Endothelial cell (in vitro differentiated cells): ENCODE measurements at places on chromosomes 2 and 18. TPM values are rescaled to one million over a fixed set of nuclear protein-coding genes. Genes with fewer than 3 reads are reported as not detected.

- no peak for DNase-seq
These were observed 18.9 kb downstream of the TGIF1 start for GRCh38 chr18:3468833-3469232.

- DNase-seq: no peak
These were observed 17.3 kb downstream of the C2orf42 start for GRCh38 chr2:70173520-70173919.

- DNase-seq: no peak
These were observed 844.9 kb upstream of the CRIM1 start for GRCh38 chr2:35510636-35511035.

- no peak for DNase-seq
These were observed 14.0 kb downstream of the RAMP1 start for GRCh38 chr2:237873421-237873831.

DNA sequence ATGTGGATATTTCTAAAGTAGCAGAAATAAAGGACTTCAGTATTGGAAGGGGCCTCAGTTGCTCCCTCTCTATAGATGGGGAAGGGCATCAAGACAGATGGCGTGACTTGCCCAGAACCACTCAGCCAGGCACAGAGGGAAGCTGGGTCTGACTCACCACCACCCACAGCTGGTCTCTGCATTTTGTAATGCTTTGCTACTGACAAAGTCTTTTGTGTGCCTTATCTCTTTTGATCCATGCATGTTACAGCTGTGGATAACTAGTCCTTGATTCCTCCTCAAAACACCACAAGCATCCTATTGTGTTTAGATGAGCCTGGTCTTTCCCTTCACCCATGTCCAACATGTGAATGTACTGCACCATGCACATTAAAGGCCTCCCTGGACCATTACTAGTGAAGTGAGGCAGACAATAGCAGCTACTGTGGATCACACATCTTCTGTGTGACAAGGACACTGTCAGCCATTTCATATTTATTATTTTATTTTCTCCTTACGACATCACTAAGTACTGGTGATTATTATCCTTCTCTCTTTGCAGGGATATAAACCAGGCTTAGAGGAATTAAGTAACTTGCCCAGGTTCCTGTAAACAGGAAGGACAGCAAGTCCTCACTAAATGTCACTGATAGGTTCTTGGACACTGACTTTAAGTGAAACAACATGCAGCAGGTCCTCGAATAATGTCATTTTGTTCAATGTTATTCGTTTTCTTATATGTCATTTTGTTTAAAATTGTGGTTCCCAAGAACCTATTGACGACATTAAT, 29.6 kb upstream of the IL37 start:
- no peak for DNase-seq

- DNase-seq: no peak
These were observed 14.2 kb upstream of the CXCR4 start for GRCh38 chr2:136131961-136132824.

GRCh38 chr18:36504928-36505327, 207.4 kb downstream of the FHOD3 start:
- no peak for DNase-seq

DNA sequence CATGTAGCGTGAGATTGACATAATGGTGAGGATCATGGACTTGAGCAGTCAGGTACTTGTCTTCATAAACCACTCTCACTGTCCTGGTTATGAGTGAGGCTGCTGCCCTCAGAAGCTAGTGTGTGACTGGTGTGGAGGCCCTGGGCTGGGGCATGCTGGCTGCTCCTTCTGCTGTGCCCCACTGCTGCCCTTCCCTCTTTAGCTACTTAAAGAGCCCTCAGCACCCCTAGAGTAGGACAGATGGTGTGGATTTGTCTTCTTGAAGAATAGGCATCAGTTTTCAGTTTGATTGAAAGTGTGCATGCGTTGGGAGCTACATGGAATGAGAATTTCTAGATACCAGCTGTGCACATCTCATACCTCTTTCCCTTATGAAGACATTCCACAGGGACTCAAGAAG, 15.4 kb downstream of the CPLX4 start:
- DNase-seq: no peak

- DNase-seq: no peak
These were observed 428.6 kb upstream of the FSHR start for GRCh38 chr2:49582946-49583345.

- peak; percentile 9 for DNase-seq
These were observed 70.6 kb downstream of the RPE start for GRCh38 chr2:210072922-210073509.

- no peak for DNase-seq
These were observed 250.6 kb downstream of the SMAD2 start for GRCh38 chr18:47679864-47680263.

DNA sequence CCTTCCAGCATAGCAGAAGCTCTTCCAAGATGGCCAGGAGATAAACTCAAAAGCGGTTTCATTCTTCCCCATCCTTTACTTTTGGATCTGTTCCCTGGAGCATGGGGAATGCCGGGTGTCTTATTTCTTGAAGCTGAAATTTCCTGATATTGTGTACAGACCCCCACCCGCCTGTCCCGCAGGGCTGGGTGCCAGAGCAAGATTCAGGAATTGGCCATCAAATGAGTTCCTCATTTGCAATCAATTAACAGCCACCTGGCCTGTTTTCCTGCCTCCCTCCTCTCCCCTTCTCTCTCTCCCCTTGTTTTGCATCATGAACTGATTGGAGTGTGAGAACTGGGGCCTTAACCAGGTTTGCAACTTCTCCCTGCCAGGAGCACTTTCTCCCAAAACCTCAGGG, 202.1 kb downstream of the SH3RF3 start:
- DNase-seq: no peak

- DNase-seq: no peak
These were observed 85.4 kb upstream of the ZEB2 start for GRCh38 chr2:144605231-144605840.

DNA sequence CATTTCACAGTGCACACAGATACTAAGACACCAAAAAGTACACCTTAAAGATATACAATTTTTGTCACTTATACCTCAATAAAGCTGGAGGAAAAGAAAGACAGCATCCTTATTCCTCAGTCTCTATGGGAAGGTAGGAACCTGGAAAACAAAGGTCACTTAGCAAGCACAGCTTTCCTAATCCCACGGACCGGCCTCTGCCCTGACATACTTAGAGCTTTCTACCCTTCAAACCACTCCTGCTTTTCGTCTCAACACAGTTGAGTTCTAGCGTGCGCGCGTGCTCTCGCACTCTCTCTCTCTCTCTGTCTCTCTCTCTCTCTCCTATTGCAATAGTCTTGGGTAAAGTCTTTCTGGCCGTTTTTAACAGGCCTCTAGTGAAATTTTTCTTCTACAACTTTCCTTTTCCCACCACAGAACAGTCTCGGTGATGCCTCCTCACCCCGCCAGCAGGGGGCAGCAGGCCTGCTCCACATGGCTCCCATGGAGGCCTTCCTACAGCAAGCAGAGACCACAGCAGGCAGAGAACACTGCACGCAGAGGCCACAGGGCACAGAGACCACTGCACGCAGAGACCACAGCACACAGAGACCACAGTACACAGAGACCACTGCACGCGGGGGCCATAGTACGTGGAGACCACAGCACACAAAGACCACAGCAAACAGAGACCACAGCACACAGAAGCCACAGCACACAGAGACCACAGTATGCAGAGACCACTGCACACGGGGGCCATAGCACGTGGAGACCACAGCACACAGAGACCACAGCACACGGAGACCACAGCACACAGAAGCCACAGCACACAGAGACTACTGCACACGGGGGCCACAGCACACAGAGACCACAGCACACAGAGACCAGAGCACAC, 106.9 kb downstream of the FBXO15 start:
- peak; percentile 75 for DNase-seq

- no peak for DNase-seq
These were observed 3.2 kb upstream of the AQP12B start for GRCh38 chr2:240685771-240686371.

DNA sequence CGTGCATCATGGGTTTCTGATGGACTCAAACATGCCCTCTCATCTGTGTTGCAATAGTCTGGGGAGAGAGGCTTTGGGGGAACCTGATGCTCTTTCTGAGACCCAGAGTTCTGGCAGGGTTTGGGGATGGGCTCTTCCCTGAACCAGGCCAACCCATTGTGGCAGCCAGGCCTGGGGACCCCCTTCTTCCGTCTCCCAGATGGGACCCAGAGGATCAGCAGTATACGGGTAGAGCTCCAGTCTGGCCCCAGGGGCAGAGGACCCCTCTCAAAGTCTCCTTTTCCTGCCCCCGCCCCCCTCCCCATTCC, 333.7 kb downstream of the DYSF start:
- peak; percentile 2 for DNase-seq

- DNase-seq: no peak
These were observed 1.4 kb downstream of the AKAIN1 start for GRCh38 chr18:5195656-5196055.

DNA sequence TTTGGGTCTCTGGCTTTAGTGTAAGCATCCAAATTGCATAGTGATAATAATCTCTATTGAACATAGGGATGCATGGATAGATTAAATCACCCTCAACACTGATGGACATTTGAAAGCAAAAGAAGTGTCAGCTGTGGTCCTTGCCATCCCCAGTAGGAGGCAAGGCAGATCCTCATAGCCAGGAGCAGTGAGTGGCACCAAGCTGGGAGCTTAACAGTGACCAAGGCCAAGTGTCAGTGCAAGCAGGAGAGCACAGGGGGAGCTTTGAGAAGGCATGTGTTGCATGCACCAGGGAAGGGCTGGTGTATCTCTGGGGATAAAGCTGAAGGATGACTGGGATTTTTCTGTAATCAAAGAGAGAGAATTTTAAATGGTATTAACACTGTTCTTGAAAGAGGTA, 14.7 kb downstream of the SLC14A1 start:
- no peak for DNase-seq

- DNase-seq: no peak
These were observed 84.9 kb downstream of the ST6GAL2 start for GRCh38 chr2:106800976-106801655.

DNA sequence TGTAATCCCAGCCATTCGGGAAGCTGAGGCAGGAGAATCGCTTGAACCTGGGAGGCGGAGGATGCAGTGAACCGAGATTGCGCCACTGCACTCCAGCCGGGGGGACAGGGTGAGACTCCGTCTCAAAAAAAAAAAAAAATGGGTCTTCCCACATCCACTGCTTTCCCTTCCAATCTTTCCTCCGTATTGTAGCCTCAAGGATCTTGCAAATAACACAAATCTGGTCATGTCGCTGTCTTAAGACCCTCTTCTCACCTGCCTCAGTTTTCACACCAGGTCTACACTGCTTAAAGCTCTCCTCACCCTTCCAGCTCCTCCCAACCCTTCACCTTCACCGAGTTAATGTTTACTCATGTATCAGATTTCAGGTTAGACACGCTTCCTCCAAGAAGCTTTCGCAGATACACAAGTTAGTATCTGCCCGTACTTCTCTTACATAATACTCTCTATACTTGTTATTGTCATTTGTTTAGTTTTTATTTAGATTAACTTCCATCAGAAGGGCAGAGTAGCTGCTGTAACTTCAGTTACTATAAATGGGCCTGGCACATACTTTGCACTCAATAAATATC, 1.5 kb downstream of the IER3IP1 start:
- no peak for DNase-seq

GRCh38 chr2:216688731-216689340, 6.5 kb downstream of the IGFBP5 start:
- DNase-seq: no peak

DNA sequence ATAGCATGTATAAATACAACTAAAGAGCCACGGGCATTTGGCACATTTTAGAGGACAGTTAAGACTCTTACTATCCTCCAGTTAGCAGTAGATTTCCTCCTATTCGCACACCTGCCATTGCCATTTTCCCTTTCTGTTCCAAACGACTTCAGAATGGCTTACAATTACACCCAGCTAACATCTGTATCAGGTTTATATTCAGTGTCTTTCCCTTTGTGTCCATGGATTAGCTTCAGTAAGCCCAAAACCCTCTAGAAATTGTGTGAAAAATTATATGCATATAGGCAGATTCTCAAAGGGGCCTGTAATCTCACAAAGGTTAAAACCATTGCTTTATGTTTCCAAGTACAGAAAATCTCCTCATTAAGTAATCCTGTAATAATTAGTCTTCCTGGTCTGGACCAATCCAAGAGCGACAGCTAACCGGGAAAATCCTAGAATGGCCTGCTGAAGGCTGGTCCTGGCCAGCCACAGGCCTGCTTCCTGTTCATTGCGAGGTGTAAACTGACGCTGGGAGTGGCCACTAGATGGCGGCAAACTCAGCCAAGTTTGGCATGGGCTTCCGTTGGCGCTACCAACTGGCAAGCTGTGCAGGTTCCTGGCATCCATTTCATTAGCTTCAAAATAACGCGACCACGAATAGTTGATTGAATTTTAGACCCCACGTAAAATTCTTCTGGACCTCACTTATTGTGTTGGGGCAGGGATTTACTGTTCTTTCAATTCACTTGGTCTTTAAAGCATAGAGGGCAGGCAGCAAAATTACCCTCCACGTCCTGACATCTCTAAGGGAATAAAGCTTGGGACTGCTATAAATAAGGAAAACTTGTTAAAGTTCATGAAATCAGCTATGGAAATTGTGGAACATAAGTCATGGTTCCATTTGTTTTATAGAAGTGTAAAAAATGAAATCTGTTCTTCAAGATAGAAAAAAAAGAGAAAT, 17.1 kb downstream of the ARHGAP25 start:
- DNase-seq: peak; percentile 91

- DNase-seq: no peak
These were observed 49.0 kb upstream of the MAP4K3 start for GRCh38 chr2:39486071-39486470.

- DNase-seq: no peak
These were observed 84.8 kb upstream of the TTN start for GRCh38 chr2:178891959-178892485.

DNA sequence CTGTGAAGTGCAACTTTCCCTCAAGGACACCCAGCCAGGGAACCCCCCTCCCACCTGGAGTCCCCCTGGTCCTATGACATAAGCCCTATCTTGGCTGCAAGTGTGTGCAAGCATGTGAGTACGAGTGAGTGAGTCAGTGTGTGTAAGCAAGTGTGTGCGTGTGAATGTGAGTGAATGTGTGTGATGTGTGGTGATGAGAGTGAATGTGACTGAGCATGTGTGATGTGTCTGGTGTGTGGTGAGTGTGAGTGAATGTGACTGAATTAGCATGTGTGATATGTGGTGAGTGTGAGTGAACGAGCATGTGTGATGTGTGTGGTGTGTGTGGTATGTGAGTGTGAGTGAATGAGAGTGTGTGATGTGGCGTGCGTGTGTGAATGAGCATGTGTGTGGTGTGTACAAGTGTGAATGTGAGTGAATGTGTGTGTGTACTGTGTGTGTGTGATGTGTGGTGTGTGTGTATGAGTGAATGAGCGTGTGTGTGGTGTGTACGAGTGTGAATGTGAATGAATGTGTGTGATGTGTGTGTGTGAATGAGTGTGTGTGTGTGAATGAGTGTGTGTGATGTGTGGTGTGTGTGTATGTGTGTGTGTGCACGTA, 68.8 kb upstream of the SMAD7 start:
- DNase-seq: no peak

- no peak for DNase-seq
These were observed 40.5 kb downstream of the NHEJ1 start for GRCh38 chr2:219120082-219120481.

UBXN4 gene
- total RNA-seq: 101 TPM

TWIST2 gene
- total RNA-seq: not detected

TRIP12 gene
- 363 TPM for total RNA-seq

NGEF gene
- 1.4 TPM for total RNA-seq

MATN3 gene
- total RNA-seq: 8.9 TPM

CCDC68 gene
- total RNA-seq: 0.87 TPM

DSG2 gene
- 60.5 TPM for total RNA-seq

TACR1 gene
- 1.0 TPM for total RNA-seq

KLHL29 gene
- 17.5 TPM for total RNA-seq

CD207 gene
- total RNA-seq: 0.74 TPM

ERLEC1 gene
- total RNA-seq: 31.0 TPM

DSC2 gene
- total RNA-seq: 65.4 TPM
